ENCODE measurements at places on chromosomes 3 and 15.
A peak's percentile ranks its signal among the peaks of the same experiment; 100 is the strongest.

GRCh38 chr15:75925440-75925839 is 21.8 kb downstream of the FBXO22 start:
- DNase-seq, result no peak

- no peak for DNase-seq
These were observed 635.1 kb upstream of the AGTR1 start for GRCh38 chr3:148062590-148062989.

GRCh38 chr15:95653361-95653805 is 677.1 kb upstream of the NR2F2 start:
- DNase-seq, result no peak

- peak; percentile 81 for DNase-seq
These were observed 8.9 kb downstream of the ECE2 start for GRCh38 chr3:184284696-184285095.

GRCh38 chr3:11059090-11059798 is 66.7 kb downstream of the SLC6A1 start:
- DNase-seq, result peak; percentile 90

DNA sequence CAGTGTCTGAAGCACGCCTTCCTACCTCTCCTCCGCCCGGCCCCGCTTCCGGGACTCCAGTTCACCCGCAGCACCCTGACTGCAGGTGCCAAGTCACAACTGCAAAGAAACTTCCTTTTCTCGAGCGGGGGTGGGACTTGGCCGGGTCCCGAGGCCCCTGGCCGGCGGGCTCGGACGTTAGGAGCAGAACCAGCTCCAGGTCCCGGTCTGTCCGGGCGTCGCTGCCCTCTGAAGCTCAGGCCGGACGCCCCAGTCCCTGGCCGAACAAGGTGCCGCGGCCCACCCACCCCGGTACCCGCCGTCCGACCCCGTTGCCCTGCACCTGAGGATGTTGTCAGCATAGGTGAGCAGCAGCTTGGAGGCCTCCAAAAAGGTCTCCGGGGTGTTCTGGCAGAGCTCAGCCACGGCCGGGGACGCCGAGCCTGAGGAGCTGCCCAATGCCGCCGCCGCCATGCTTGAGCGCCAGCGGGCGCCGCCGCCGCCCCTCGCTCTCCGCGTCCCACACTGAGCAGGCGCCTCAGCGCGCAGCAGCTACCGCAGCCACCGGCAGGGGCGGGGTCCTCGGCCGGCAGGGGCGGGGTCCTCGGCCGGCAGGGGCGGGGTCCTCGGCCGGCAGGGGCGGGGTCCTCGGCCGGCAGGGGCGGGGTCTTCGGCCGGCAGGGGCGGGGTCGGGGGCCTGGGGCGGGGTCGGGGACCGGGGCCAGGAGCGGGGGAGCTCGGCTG is at the start of gene NGLY1:
Gene NGLY1, minus strand, starts transcription at position 506 of the 723 bp plus-strand sequence. Its CDS starts 53 bp downstream, at position 453.
- DNase-seq, result peak; percentile 95

DNA sequence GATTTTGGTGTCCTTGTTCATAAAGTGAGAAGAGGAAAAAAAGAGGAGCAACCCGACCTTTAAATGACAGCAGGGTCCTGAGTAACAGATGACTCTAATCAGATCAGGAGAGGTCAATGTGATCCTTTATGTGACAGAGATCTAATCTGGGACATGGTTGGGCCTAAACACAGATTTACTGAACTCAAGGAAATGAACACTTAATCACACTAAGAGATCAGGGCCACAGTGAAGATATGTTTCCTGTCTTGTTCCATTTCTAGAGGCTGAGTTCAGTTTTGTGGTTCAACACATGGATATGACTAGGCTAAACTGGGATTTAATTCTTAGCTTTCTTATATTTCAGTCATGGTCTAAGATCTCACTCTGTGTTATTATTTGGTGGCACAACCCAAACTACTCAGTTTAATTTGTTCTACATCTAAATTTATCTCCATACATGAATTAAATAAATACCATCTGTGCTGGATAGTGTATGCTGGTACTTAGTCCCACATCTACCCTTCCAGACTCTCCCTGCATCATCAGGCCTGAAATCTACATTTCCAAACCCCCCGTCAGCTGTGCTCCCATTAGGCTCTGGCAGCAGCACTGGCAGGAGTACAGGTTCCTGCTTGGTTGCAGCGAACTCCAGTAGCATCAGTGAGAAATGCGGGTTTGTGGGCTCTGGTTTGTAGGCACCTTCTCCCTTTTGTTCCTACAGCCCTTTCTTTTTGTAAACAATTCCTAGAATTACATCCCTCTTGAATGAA is 22.6 kb downstream of the SFMBT1 start:
- no peak for DNase-seq

GRCh38 chr3:58332575-58333188 is at the start of gene PXK:
TSS of gene PXK (plus strand) at chr3:58332892. CDS start at chr3:58332989, 97 bp downstream.
- DNase-seq, result peak; percentile 94

DNA sequence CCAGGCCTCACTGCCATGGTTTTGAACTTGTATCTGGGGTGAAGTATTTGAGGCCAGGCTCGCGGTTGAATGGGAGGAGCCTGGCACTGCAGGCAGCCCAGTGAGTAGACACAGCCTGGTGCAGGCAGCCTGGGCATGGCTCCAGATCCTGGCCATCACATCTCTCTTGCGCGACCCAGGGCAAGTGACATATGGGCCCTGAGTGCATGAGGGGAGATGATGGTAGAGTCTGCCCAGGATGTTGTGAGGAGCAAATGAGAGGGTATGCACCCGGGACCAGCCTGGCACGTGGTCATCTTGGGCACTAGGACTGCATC is 103.5 kb downstream of the TBC1D2B start:
- DNase-seq, result peak; percentile 71

- DNase-seq, result no peak
These were observed 25.9 kb downstream of the SLC9A9 start for GRCh38 chr3:143822374-143822773.

- DNase-seq, result peak; percentile 34
These were observed 39.6 kb upstream of the PDCD6IP start for GRCh38 chr3:33758864-33759263.

DNA sequence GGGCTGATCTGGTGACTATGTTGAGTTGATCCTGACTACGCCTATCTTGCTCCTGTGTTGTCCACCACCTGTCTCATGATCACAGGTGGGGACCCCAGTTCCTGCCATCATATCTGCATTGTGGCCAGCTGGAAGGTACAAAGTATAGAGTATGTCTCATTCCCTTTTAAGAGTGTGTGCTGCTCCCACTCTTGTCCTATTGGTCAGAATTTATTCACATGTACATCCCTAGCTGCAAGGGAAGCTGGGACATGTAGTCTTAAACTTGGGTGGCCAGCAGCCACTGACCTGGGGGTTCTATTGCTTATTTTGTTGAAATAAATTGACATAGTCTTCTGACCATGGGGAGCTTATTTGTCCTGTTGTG is 373.1 kb downstream of the PTPRG start:
- DNase-seq, result no peak

- DNase-seq, result no peak
These were observed 5.8 kb upstream of the TM4SF4 start for GRCh38 chr3:149468504-149469212.

DNA sequence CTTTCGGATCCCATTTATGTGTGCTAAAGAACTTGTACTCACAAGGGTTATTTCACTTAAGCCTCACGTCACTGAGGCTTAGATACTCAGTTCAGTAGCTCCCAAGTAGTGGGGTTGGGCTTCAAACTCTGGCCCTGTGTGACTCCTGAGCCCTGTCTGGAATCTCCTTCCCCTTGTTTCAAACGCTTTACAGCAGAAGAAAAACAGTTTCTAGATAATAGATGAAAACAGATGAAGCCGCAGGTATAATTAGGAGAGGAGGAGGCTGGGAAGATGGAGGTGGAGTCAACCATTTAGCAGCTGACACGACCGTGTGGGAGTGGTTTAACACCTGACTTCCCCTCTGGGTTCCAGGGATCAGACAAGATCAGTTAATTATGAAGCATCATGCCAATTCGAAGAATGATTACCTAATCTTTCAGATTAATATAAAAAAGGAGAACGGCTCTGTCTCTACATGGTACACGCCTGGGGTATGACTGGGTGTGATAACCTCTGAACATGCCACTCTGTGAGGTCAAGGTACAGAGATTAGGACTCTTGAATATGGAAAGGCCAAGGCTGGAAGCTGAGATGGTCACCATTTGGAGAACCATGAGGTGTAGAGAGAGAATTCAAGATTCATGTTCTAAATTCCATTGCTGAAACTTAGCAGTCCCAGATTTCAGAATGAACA is 31.1 kb downstream of the TPM1 start:
- DNase-seq, result no peak

DNA sequence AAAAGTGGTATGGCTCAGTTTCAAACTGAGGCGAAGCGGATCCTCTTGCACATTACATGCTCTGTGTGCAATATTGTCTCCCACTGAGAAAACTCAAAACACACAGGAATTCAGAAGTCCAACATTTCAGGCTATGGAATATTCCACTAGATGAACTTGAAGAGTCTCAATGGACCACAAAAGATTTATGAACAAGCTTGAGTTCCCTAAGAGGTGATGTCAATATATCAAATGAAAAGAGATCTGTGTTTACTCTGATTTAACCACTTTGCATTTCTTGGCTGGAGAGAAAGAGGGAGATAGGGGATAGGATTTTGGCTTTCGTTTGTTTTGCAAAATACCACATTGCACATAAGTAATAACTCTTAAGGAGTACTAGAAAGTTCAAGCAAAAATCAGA is 20.3 kb downstream of the PDZRN3 start:
- peak; percentile 27 for DNase-seq

GRCh38 chr3:181896605-181897004 is 184.9 kb downstream of the SOX2 start:
- no peak for DNase-seq

- DNase-seq, result no peak
These were observed 61.0 kb downstream of the LRIG1 start for GRCh38 chr3:66439666-66440344.

GRCh38 chr3:12870942-12871341 is 29.6 kb upstream of the RPL32 start:
- DNase-seq, result no peak

- DNase-seq, result no peak
These were observed 12.4 kb downstream of the CACNA2D2 start for GRCh38 chr3:50491023-50491422.

DNA sequence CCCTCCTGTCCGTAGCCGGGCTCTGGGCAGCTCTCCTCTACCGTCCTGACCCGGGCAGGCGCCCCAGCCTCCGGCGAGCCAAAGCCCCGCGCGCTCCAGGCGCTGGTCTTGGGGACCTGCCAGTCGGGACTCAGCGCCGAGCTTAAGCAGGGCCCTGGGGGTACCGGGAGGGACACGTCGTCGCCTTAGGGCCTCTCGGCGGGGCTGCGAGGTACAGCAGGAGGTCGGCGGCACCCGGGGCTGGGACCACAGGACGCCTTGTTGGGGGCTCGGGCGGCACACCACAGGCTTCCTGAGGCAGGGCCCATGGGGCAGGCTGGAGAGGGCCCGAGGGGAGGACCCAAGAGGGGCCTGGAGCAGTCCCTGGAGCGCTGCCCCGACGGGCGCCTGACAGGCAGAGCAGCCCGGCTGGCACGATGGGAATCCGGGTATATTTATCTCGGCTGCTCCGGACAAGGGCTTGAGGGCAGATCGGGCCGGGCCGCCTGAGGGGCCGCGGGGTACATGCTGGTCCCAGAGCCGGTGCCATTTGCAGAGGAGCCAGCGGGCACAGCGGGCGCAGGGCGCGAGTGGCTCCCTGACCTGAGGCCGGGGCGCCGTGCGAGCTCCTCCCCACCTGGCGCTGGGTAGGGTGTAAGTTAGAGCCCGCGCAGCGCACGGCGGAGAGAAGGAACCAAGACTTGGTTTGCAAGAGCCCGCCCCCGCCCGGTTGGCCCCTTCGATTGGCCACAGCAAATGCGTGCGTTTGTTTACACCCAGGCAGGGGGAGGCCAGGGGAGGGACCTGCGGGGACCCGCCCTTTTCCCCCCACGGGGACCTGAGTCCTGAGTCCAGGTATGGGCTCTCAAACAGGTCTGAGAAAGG is 574 bp downstream of the SLC38A3 start:
- no peak for DNase-seq

GRCh38 chr15:89760303-89761008 is 9.4 kb upstream of the MESP1 start:
- DNase-seq, result peak; percentile 92

- no peak for DNase-seq
These were observed 26.1 kb downstream of the BHLHE40 start for GRCh38 chr3:5005367-5005766.

- peak; percentile 42 for DNase-seq
These were observed 332.2 kb downstream of the LPP start for GRCh38 chr3:188486126-188486525.

- no peak for DNase-seq
These were observed 58.1 kb upstream of the APEH start for GRCh38 chr3:49616061-49616460.

- no peak for DNase-seq
These were observed 327.1 kb downstream of the KBTBD8 start for GRCh38 chr3:67325231-67325630.

GRCh38 chr3:126620738-126621137 is 34.2 kb downstream of the TXNRD3 start:
- DNase-seq, result peak; percentile 14

DNA sequence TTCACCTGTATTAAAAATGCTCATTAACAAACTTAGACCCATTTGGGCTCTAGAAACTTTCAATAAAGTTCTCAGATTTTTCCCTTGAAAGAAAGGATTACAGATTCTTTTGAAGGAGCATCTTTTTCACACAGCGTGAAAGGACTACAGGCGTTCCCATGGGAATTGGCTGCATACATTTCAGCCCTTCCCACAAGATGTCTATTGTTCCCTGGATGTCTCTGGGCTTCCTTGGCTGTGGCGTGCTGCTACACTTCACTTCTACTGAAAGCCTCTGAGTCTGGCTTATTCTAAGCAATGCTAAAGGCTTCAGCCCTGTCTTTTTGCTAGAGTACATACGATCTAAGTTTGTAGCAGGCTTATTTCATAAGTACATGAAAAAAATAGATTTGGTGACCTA is 1.4 kb downstream of the VEPH1 start:
- DNase-seq, result no peak

- no peak for DNase-seq
These were observed 171.0 kb upstream of the RARB start for GRCh38 chr3:25257026-25257425.

DNA sequence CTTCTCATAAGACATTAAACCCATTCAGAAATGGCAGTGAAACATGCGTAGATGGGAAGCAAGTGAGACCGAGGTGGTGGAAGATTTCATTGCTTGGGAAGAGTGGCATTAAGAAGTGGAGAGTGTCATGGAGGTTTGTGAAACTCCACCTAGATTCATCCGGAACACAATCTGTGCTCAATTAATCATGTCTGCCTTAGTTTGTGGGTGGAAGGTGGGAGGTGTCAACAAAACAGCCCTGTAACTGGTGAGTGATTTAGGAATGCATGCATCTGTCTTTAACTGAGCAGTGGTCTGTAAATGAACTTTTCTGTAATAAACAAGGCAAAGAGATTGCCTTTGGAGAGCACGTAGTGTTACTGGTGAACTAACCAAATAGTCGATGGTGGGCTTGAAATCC is 113.7 kb downstream of the WNT5A start:
- DNase-seq, result no peak

- DNase-seq, result peak; percentile 28
These were observed 20.6 kb downstream of the FAN1 start for GRCh38 chr15:30924353-30924752.

DNA sequence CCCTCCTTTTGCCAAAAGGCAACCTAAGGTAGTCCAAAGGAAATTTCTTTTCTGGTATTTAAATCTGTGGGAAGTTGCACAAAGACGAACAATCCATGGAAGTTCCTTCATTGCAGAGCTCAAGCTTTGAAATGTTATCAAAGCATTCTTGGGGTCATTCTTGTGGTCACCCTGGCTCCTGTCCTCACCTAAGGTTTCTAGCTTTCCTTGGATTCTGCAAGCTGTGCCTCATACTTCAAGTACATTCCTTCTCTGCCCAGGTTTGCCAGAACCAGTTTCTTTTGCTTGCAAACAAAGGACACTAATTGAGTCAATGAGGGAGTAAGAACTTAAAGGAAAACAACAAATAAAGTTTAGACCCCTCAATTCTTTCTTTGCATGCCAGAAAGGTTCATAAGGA is 329.8 kb upstream of the PDZRN3 start:
- DNase-seq, result no peak

Data from GM03348 (cell line).